NCI-H2081 (cell line): ENCODE measurements at places on chromosomes 1 and 21.

- DNase-seq = no peak
These were observed 122.0 kb downstream of the BEND5 start for GRCh38 chr1:48654606-48655210.

GRCh38 chr1:9737671-9738070, 86.1 kb downstream of the CLSTN1 start:
- DNase-seq = no peak

- DNase-seq = peak; percentile 28
These were observed 9.7 kb downstream of the ZMPSTE24 start for GRCh38 chr1:40267767-40268187.

GRCh38 chr1:153125536-153125935, 12.2 kb upstream of the SPRR2F start:
- no peak for DNase-seq

DNA sequence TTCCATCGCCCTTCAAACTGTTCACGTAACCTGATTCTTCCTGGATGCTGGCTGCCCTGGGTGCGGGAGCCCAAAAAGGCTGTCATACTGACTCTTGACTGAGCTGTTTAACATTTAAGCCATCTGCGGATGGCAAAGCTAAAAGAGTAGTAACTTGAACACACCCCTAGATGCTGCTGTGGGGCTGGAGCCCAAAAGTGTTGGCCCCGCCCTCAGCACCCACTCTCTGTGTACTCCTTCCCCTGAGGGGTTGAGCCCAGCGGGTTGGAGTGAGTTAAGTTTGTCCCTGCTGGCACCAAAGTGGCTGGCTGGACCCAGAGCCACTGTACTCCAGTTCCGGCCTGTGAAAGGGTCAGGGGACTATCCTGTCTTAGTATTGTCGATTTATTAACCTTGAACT, 640.6 kb downstream of the PTPRU start:
- DNase-seq = peak; percentile 46

- DNase-seq = no peak
These were observed 88.8 kb downstream of the KIF1B start for GRCh38 chr1:10299151-10299550.

GRCh38 chr1:30888391-30888790, 20.2 kb downstream of the SDC3 start:
- no peak for DNase-seq

GRCh38 chr21:33969581-33969980, 54.0 kb upstream of the ATP5PO start:
- no peak for DNase-seq

GRCh38 chr1:233268389-233269022, 27.0 kb downstream of the PCNX2 start:
- DNase-seq = no peak

DNA sequence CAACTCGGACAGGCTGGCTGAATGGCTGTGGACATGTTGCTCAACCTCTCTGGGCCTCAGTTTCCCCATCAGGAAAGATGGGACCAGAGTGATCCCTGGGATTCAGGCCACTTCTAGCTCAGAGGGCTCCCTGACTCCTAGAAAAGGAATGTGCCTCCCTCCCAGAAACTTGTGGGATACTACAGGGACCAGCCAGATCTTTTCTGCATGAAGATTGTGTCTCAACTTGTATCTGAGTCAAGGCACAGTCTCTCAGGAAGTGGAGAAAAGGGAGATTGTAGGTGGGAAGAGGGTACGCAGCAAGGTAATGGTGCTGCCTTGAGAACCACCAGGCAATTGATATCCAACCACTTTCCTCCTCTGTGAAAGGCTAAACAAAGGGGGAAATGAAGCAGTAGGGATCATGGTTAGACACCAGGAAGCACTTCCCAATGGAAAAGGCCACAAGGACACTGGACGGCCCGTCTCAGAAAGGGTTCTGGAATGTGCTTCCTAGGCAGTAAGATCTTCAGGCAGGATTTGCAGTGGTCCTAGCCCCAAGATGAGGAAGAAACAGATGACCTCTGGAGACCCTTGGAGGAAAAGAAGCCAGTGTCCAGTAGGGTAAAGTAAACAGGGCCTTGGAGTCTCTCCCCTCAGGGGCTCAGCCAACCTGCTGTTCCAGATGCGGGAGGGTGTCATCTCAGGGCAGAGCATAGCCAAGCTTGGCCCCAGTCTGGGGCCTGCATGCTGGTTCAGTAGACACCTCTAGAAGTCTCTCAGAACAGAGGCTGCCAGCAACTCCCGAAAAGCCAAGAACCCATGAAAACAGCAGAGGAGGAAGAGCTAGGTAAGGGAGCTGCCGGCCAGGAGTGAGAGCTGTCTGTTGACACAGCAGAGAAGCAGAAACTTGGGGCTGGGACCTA, 16.8 kb downstream of the IFFO2 start:
- DNase-seq = no peak

- no peak for DNase-seq
These were observed 28.0 kb downstream of the AGPAT3 start for GRCh38 chr21:43892984-43893535.

GRCh38 chr1:54081306-54082270, 28.2 kb downstream of the TCEANC2 start:
- peak; percentile 44 for DNase-seq

GRCh38 chr1:83776913-83777757, 221.8 kb downstream of the TTLL7 start:
- no peak for DNase-seq

DNA sequence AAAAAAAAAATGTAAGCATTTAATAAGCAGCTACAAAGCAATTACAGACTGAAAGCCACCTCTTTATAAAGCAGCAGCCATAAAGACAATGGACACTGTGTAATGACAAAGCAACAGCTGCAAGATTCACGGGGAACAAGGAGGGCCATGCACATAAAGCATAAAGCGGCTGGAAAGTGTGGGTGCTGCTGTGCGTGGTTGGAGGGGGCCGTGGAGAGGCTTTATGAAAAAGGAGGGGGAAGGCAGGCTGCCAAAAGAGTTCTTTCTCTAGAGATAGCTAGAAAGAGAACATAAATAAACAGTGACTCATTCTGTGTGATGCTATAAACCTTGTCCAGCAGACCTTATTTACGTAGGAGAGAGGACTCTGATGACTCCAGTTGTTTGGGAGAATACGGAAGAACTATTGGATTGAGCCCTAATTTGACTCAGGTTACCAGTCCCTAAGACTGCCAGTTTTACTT, 49.3 kb downstream of the ADAMTS1 start:
- peak; percentile 36 for DNase-seq

DNA sequence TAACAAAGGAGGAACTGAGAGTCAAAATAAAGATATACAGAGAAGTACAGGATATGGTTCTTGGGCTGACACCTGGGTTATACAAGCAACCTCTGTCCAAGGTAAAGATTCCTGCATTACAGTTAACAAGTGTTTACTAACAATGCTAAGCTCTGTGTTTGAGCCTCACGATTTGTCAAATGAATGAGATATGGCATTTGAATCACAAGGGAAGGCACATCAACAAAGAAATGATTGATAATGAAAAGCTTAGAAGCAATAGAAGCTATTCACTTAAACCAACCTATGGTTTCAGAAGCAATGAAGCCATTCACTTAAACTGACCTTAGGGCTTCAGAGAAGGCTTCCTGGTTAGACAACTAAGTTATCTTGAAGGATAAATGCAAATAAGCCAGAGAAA, 199.5 kb downstream of the AGBL4 start:
- DNase-seq = no peak

- peak; percentile 12 for DNase-seq
These were observed 22.1 kb downstream of the EDARADD start for GRCh38 chr1:236416165-236416564.

GRCh38 chr1:208431721-208432120, 187.5 kb upstream of the PLXNA2 start:
- no peak for DNase-seq

DNA sequence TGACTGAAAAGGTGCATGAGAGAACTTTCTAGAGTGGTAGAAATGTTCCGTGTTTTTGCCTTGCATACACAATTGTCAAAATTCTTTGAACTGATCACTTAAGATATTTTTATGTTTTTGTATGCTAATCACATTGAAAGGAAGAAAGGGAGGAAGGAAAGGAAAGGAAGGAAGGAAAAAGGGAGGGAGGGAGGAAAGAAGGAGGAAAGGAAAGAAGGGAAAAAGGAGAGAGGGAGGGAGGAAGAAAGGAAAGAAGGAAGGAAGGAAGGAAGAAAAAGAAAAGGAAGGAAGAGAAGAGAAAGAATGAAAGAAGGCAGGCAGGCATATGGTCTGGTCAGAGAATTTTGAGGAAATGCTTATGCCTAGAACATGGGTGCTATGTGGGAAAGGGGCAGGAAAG, 68.4 kb upstream of the PGBD5 start:
- DNase-seq = no peak

DNA sequence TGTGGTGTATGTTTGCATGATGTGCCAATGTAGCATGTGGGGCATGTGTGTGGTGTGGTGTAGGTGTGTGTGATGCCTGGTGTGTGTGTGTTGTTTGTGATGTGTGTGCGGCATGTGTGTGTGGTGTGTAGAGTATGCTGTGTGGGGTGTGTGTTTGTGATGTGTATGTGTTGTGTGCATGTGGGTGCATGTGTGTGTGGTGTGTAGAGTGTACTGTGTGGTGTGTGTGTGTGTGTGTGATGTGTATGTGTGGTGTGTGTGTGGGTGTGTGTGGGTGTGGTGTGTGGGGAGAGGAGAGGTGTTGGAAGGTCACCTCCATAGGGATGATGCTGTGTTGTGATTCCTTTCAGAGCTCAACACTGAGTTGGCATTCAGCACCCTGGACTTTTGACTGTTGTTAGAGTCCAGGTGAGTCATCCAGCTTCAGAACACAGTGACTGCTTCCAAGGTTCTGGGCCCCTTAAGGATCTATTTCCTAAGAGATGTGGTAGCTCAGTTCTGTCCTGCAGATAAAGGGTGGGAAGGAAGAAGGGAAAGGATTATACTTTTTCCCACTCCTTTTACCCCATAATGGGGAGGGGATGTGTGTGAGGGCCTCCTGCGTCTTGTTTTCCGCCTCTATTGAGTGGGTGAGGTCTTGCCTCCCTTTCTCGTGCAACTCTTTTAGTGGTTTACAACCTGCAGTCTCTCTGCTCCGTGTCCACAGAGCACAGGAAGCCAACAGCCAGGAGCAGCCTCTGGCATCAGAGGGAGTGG, 47.6 kb downstream of the RHOU start:
- DNase-seq = no peak

GRCh38 chr1:8671306-8671917, 146.0 kb downstream of the RERE start:
- peak; percentile 68 for DNase-seq

DNA sequence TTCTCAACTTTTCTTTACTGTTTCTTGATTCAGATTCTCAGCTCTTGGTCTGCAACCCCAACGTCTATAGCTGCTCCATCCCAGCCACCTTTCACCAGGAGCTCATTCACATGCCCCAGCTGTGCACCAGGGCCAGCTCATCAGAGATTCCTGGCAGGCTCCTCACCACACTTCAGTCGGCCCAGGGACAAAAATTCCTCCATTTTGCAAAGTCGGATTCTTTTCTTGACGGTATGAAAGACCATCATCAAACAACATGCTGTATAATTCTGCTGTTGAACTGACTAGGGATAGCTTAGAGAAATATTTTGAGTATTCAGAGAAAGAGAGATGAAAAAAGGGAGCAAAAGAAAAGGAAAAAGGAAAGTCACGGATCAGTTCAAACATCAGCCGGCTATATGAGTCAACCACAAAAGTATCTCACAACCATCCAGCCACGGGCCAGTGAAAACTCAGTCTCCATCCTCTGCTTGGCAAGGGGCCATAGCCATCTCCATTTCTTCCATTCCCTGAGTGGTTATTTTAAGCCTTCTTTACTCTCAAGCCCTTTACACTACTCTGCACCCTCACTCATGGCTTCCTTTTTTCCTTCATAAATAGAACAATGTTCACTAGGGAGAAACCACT, 14.1 kb downstream of the DNASE2B start:
- DNase-seq = no peak

DNA sequence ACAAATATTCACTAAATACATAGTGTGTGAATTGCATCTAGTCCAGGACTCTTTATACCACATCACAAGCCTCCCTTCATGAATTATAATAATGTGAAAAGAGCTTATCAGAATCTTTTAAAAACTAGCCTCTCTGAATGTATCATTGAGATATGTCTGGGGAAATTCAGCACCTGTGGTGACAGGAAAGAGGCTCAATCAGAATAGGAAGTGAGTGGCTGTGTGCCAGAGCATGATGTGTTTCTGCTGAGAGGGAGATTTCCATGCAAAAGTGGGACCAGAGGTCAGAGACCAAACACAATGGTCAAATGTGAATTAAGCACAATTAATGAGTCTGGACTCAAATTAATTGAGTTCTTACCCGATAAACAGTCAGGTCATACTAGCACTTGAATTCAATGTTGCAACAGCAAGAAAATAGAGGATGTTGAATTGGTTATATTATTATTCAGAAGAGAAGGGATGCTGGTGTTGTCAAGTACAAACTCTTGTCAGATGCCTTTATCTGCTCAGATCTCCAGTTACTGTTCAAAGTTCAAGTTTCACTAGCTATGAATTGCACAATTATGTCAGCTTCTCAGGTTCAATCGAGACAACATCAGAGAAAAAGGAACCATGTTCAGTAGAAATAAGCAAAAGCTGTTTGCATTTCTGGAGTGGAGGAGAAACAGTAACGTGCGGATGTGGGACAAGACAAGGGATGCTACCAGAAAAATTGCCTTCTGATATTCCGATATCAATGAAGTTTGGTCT, 226.2 kb downstream of the ZNF326 start:
- no peak for DNase-seq

DNA sequence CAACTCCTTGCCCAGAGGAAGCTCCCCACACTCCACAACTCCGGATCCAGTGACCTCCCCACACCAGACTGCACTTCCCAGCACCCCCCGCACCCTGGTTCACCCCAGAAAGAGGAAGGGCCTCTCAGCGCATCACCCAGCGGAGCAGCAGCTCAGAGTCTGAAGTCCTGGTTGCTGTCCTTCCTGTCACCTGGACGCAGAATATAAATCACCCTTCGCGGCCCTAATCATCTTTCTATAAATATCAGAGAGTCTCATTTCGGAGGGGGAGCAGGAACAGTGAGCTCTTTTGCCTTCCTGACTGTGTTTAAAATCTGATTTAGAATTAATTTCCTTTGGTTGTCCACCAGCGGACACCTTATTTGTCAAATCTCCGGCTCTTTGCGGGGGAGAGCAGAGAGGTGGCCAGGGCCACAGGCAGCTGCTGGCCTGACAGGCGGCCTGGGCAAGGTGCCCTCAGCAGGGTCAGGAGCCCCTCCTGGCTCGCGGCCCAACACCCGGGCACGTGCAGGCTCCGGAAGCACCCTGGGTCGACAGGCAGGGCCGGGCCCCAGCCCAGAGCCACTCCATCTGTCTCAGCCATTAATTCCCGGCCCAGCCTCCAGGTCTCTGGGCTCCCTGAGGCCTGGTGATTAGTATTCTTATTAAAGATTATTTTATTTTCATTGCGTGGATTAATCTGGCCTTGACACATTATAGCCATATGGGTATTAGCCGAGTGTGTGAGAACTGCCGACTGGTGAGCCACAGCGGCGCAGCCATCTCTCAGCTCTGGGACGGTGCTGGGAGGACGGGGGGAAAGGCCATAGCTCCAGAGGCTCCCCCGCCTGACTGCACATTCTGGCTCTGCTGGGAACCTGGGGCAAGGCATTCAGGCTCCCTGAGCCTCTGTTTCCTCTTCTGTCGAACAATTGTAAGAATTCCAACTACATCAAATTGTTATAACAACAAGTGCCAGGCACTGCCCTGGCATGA, 19.7 kb downstream of the EPHA8 start:
- DNase-seq = peak; percentile 69

- DNase-seq = no peak
These were observed 336.8 kb upstream of the CHRM3 start for GRCh38 chr1:239049571-239049970.
